Ascending aorta (tissue), 2 donors: ENCODE measurements at places on chromosomes 2 and 18. TPM values are rescaled to one million over a fixed set of nuclear protein-coding genes. Genes with fewer than 3 reads are reported as not detected.

DNA sequence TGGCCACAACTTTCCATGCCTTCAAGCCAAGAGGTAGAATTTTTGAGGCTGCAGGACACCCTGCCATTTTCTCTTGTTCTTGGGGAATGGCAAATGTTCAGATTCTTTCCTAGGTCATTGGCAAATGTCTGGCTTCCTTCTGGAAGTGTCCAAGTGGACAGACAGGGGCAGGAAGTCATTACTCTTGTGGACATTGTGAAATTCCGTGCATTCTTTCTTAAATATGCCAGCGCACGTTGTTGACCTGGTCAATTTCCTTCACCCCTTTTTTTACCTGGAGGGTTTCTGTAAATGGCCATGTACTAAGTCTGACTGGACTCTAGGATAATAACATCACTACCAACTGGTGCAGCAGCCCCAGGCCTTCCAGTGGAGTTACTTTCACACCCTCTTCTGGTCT lies 13.9 kb downstream of the ASB18 start:
- no peaks in the 10 kb centered on the region for H3K4me1 ChIP-seq
- H3K36me3 ChIP-seq: no peaks in the 10 kb centered on the region
- no peak overlapping the region for H3K27ac ChIP-seq
- H3K27me3 ChIP-seq: no peaks in the 10 kb centered on the region

GRCh38 chr2:110955045-110955444 lies 165.7 kb upstream of the BCL2L11 start:
- no peaks in the 10 kb centered on the region for H3K27me3 ChIP-seq
- no peaks in the 10 kb centered on the region for H3K36me3 ChIP-seq
- no peak overlapping the region for H3K4me3 ChIP-seq
- H3K27ac ChIP-seq: no peak overlapping the region
- H3K4me1 ChIP-seq: no peaks in the 10 kb centered on the region

- no peaks in the 10 kb centered on the region for H3K27me3 ChIP-seq
- no peak overlapping the region for H3K4me3 ChIP-seq
- H3K27ac ChIP-seq: no peak overlapping the region
- no peaks in the 10 kb centered on the region for H3K36me3 ChIP-seq
- DNase-seq: no peak
Measured at GRCh38 chr2:176508984-176509740, 239.9 kb downstream of the MTX2 start.

DNA sequence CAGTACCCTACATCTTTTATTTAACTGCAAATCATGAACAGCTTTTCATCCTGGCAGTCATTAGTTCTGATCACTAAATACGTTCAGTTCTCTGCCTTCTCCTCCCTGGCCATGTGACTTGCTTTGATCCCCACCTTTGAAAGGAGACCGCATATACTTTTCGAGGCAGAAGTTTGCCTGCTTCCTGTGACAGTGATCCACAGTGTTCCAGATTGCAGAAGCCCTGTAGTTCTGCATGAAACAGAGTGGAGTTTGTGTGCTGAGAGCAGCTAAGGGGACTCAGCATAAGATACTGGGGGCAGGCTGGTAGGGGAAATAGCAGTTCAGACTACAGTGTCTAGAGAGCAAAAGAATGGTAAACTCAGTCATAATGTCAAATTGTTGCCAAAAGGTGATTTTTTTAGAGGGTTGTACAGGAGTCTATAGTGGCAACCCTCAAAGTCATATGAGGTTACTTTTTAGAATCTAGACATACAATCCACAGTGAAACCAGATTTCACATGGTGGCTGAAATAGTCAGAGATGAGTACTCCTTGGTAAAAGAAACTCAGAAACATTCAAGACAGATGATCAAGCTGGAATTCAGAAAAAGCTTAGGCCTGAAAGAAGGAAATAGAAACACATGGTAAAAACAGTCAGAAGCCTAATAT lies 1800.4 kb upstream of the CELF4 start:
- H3K4me1 ChIP-seq: no peaks in the 10 kb centered on the region
- H3K4me3 ChIP-seq: no peak overlapping the region
- H3K27ac ChIP-seq: no peak overlapping the region
- no peak for DNase-seq
- H3K36me3 ChIP-seq: no peaks in the 10 kb centered on the region

- peak overlapping the region; percentile 59 for H3K27ac ChIP-seq
- H3K4me1 ChIP-seq: no peaks in the 10 kb centered on the region
- DNase-seq: no peak
- H3K36me3 ChIP-seq: no peaks in the 10 kb centered on the region
Measured at GRCh38 chr18:35369126-35369525, 8.0 kb downstream of the ZNF396 start.

DNA sequence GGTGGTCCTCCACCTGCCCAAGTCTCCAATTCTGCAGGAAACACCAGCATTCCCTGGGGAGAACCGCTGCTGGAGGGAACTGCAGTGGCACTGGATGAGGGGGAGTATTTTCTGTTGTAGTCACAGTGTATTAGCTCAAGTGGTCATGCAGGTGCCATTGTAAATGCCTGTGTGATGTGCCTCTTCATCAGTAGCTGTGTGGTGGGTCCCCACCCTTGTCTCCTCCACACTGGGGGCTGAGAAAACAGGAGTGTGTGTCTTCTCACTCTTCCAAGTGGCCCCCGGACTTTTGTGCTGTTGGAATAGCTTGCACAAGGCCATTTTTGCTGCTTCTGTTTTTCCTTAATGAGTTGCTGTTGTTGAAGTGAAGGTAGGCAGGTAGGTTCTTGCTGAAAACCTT lies 8.7 kb downstream of the NCK2 start:
- no peaks in the 10 kb centered on the region for H3K27me3 ChIP-seq
- DNase-seq: no peak
- no peak overlapping the region for H3K4me3 ChIP-seq

DNA sequence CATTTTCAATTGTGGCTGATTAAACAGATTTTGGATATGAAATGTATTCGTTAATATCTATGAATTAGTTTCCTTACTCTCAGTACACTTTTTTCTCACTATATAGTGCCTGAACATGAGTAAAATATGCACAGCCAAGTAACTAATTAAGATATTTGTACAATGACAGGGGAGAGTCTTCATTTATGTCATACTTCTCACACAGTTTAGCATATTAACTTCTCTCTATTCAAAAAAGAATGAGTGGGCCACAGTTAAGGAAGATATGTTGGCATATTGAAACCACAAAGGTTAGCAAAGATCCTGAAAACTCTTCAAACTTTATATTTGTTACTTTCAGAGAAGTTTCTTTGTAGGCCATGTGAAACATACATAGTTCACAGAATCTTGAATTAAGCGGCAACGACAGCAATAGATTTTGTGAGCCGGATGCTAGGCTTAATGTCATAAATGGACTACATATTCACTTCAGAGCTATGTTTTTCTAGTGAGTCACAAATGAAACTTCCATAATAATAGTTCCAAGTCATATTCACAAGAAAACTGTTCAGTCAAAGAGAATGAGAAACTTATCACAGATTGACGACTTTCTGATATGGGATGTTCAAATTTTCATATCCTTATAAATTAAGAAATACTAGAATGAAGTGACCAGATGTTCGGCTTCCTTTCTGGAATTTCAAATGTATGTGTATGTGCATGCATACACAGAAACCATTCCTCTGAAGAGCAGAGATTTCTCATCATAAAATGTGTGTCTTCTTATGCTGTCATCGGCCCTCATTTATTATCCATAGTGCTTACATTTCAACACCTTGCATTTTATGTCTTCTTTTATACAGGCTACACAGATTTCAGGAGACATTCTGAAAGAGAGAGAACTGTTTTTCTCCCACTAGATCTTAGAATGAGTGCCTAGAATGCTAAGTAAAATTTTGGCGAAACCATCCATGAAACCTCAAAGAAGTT lies 584.0 kb downstream of the SATB2 start:
- H3K4me3 ChIP-seq: no peak overlapping the region
- H3K36me3 ChIP-seq: no peaks in the 10 kb centered on the region
- no peaks in the 10 kb centered on the region for H3K27me3 ChIP-seq
- no peak for DNase-seq

- no peaks in the 10 kb centered on the region for H3K27me3 ChIP-seq
- H3K36me3 ChIP-seq: no peaks in the 10 kb centered on the region
- no peak overlapping the region for H3K27ac ChIP-seq
- DNase-seq: no peak
- H3K4me3 ChIP-seq: no peak overlapping the region
- H3K4me1 ChIP-seq: no peaks in the 10 kb centered on the region
Measured at GRCh38 chr2:148896136-148896535, 21.1 kb downstream of the KIF5C start.

GRCh38 chr2:48034295-48034694 lies 128.0 kb upstream of the FBXO11 start:
- no peak for DNase-seq
- H3K27ac ChIP-seq: no peak overlapping the region
- H3K36me3 ChIP-seq: no peaks in the 10 kb centered on the region
- H3K4me3 ChIP-seq: no peak overlapping the region
- no peaks in the 10 kb centered on the region for H3K4me1 ChIP-seq

DNA sequence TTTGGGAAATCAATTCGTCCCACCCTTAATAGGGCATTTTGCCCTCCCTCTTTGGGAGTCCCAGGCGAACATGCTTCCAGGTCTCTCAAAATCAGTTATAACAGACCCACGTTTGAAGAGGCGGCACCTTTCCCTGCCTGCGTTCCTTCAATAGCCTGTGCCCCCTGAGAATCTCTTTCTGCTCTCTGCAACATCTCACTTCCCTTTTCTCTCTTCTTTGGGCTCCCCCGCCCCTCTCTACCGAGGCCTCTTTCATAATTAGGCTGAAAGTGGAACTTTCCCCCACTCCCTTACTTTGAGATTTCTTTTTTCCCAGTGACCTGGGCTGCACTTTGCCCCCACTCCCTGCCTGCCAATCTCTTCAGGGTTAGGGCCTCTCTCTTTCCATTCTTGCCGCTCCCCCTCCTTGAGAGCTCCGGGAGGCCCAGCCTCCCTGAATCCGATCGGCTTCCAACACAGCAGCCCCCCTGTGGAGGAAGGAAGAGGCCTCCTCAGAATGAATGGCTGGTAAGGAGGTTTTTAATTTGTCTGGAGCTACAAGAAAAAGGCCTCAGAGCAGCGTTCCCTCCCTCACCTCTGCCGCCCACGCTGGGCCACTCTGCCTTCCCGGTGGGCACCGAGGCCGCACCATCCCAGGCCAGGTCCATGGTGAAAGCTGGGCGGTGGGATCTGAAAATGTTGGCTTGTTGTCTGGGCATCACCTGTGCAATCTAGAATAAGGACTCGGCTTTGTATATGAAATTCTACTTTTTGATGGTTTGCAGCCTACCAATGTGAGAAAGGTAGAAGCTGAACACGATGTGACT lies 162.6 kb upstream of the SIX3 start:
- no peaks in the 10 kb centered on the region for H3K4me1 ChIP-seq
- H3K27me3 ChIP-seq: no peaks in the 10 kb centered on the region
- H3K27ac ChIP-seq: no peak overlapping the region

The KCNF1 gene
- not detected for total RNA-seq

The MYO7B gene
- total RNA-seq: 1.3 TPM

The FBLN7 gene
- 0.43 TPM for total RNA-seq

The DAPL1 gene
- total RNA-seq: not detected

The ANKRD44 gene
- total RNA-seq: 66.3 TPM
